Bone marrow (tissue), 2 donors: ENCODE measurements at places on chromosomes 13 and 19.

DNA sequence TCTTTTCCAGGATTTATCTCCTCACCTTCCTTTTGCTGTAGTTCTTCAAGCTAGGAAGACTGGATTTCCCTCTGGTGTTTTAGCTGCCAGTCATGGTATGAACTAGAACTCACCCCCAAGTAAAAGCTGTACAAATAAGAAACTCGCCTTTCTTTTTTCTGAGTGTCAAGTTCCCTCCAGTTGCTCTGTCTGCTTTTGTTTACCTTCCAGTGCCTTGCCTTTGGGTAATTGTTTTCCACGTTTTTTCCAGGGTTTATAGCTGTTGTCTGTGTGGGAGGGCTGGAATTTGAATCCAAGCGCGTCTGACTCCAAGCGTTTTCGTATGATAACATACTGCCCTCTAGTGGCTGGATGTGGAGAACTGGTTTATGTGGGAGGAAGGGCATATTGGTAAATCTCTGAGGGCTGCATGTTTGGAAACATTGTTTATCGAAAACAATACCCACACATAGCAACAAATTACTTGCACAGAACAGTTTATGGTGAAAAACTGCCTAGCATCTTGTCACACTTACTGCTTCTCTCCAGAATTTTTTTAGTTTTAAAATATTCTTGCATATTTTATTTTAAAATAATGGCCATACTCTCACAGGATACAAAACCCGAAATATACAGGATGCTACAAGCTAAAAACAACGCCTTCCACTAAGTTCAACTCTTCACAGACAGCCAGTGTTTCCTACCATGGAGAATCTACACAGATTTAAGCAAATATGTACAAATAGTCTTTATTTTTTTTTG, 19.2 kb downstream of the RCN3 start:
- DNase-seq: peak; percentile 67

GRCh38 chr13:49840675-49841074, 48.2 kb upstream of the KPNA3 start:
- DNase-seq: no peak

GRCh38 chr13:96540670-96541069, 450.8 kb downstream of the HS6ST3 start:
- no peak for DNase-seq

DNA sequence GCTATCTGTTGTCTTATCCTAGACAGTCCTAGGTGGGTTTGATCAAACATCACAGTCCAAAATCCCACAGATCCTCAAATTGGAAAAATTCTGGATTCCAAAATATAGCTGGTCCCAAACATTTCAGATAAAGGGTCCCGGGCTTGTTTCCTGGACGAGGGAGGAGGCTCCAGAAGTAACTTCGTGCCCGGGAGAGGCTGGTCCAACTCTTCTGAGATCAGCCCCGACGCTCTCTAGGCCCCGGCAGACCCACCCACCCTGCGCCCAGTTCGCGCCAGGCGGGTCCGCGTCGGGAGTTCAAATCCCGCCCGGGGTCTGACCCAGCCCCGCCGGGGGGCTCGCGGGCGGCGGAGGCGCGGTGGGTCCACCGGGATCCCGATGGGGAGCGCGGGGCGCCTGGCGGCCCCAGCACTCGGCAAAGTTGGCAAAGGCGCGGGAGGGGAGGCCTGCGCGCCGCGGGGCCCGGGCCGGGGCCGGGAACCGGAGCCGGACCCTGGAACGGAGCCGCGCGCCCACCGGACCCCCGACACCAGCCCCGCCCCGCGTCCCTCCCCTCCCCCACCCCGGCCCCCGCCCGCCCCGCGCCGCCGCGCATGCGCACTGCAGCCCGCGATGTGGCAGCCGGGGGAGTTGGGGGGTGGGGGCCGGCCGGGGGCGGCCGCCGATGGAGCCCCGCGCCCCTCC, 513 bp downstream of the MIER2 start:
- no peak for DNase-seq

DNA sequence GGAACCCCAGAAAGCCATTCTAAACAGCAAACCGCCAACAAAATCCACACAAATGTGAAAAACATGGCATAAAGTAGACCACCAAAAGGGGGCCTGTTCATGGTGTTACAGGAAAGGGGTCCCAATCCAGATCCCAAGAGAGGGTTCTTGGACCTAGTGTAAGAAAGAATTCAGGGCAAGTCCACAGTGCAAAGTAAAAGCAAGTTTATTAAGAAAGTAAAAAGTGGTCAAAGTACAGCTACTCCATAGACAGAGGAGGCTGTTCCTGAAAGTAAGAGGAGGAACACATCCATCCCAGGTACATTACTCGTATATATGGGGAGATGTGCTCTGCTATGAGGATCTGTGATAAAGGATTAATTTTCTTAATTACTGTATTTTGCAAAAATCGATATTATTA, 67.8 kb upstream of the SLC15A1 start:
- DNase-seq: no peak

GRCh38 chr19:3359919-3360420, 6.4 kb upstream of the NFIC start:
- no peak for DNase-seq

DNA sequence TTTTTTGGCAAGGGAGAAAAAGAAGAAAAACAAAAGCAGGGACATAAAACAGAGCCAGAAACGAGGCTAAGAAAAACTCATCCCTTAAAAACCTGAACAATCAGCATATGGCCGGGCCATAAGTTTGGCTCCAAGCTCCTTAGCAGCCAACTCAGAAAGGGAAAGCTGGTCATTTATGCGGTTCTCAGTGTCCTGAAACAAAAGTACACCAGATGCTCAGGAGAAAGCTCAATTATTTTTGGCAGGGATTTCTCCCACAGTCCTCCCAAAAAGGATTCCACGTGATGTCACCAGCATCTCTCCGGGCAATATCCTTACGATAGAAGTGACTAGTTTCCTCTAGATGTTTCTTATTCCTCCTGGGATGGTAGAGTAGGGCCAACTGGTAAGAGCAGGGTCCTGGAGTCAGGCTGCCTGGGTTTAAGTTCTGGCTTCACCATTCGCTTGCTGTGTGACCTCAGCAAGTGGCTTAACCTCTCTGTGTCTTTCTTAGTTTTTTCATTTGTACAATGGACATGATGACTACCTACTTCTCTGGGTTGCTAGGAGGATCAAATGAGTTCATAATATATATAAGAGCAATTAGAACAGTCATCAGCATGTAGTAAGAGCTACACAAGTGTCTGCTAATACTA, 34.0 kb downstream of the PIN1 start:
- no peak for DNase-seq

- no peak for DNase-seq
Measured at GRCh38 chr13:65411521-65411920, 1818.6 kb downstream of the PCDH9 start.

DNA sequence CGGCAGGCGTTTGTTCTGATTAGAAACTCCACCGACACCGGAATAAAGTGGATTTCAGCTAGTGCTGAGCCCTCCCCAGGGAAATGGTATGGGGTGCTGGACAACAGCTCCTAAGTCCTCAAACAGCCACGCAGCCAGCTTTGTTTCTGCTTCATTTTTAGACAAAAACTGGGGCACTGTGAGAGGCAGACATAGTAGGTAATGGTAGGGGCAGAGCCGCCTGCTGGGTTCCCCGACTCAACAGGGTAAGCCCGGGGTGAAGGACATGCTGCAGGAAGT, 39.7 kb downstream of the CARS2 start:
- DNase-seq: no peak

- peak; percentile 62 for DNase-seq
Measured at GRCh38 chr19:49809160-49809940, 3.7 kb downstream of the FUZ start.

- DNase-seq: no peak
Measured at GRCh38 chr13:41244556-41244955, 18.8 kb downstream of the MTRF1 start.

- DNase-seq: no peak
Measured at GRCh38 chr19:18396471-18397241, 766 bp downstream of the LRRC25 start.

GRCh38 chr13:99501184-99501847, at the start of gene TM9SF2:
TM9SF2 (plus strand) TSS chr13:99501472; CDS start chr13:99501607, 135 bp downstream.
- peak; percentile 98 for DNase-seq

GRCh38 chr19:41861116-41861768, 1.2 kb downstream of the RPS19 start:
- no peak for DNase-seq

DNA sequence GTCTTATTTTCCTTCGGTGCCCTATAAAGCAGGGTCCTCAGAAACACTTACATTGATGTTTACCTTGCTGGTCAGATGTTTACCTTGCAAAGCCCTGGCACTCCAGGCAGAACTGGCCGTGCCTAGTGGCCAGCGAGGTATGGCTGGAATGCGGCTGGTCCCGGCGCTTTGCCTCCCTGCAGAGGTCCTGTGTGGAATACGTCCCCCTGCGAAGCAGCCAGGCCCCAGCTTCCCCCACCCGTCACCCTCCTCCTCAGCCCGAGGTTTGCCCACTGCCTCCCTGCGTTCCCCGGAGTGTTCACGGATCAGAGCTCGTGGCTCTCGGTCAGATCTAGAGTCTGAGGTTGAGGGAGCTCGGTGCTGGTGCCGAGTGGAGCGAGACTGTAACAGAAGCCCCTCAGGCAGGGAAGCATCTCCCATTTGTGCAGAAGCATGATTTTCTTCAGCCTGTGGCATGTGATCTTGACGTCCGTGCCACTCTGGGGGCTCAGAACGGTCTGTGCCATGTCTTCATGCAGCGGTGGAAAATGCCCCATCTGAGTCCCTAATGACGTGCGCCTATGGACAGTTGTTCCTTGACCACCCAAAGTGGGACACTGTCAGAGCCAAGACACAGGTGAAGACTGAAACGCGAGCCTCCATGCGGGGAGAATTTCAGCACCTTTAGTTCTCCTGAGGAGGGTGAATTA, 54.8 kb upstream of the SOX1 start:
- DNase-seq: no peak
